AG20443 (cell line): ENCODE measurements at places on chromosomes 2 and 18.

DNA sequence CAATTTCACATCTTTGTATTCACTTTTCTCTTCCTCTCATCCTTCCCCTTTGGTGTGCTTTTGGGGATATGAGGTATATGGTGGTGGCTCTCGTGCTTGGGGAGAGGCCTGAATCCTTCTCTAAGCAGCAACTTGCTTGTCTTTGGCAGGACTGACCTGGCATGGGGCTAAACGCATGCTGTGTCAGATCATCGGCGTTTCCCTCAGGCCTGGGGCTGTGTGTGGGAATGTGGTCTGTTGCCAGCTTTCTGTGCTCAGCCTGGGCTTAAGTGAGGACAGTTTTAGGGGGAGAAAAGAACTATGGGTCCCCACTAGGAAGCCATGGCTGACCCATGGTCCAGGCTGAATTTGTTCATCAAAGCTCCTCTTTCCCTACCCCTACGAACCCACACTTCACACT is 60.7 kb downstream of the TET3 start:
- DNase-seq, result peak; percentile 53

DNA sequence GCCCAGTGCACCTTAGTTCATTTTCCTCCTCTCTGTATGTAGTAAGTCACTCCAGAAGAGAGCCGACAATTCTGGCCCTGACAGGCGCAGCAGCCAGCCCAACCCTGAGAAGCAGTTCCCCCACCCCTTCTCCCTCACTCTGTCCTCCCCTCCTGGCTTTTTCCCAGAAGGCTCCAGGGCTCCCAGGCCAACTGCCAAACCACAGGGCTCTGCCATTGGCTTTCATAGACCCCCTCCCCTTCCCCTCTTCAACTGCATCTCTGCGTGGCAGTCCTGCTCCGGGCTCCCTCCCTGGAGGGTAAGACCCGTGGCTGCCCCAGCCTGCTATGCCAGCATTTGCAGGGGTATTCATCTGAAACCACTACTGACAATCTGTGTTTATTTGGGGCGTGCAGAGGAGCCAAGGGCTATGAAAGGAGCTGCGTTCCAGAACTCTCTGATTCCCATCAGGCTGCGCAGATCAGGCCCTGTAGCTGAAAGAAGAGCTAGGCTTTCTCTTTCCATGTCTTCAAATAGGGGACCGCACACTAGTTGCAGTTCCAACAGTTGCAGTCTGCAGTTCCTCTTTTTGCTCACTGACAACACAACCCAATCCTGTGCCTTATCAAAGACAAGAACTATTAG is 388.6 kb upstream of the TNP1 start:
- no peak for DNase-seq

GRCh38 chr2:216859944-216860343 is at the start of gene TNP1:
Gene TNP1 (minus strand): TSS chr2:216860064. CDS start chr2:216860034, 30 bp downstream.
- DNase-seq, result no peak

DNA sequence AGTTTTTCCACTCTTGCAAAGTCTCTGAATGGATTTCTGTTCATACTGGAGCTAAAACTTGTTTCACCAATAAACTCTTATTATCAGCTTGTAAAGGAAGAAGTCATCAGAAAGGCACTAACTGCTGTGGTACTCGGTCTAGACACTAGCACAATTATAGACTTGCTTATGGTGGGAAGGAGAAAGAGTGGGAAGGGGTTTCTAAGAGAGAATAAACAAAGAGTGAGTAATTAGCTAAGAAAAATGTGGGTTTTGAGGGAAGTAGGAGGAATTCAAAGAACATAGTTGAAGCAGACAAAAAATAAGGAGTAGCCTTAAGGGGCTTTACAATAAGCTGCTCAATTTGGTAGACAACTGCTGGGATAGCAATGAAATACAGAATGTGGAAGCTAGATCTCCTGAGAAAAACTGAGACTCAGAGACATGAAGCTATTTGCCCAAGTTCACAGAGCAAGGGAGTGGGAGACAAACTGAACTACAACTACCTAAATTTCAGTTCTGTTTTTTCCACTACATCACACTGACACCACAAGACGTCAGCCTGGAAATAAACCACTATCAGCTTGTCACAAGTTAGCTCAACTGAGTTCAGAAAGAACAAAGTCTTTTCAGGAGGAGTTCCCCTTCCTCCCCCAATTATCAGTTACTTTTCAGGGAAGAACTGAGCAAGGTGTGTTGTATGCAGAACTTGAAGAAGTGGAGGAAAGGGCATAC is 59.7 kb downstream of the MAP4K3 start:
- DNase-seq, result no peak

DNA sequence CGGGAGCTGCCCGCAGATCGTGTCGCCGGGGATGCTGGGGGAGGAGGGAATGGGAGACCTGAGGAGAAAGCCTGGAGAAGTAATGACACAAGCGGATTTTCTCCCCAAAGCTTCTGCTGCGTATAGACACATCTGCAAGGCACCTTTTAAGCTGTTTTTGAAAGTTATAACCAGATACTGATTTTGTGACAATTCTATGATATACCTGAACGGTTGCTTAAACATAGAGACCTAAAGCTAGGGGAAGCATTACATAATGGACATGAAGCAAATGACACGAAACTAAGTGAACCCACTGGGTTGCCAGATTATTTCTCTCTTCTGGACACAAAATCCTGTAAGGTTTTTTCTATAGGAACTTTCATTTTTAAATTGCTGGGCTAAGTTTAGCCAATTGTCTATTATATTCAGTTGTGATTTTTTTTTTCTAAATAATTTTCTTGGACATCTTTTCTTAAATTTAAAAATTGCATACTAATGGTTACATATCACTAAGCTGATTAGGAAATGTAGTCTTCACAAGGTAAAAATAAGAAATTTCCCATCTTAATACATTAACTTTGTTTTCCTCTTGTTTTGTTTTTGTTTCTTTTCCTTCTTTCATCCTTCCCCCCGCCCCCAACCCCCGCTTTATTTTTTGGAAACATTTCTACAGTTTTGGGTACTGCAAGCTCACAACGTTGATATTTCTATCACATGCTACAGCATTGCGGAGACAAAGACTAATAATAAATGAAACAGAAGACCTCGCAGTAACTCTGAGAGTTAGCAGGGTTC is 1.3 kb downstream of the OSBPL6 start:
- DNase-seq, result no peak

DNA sequence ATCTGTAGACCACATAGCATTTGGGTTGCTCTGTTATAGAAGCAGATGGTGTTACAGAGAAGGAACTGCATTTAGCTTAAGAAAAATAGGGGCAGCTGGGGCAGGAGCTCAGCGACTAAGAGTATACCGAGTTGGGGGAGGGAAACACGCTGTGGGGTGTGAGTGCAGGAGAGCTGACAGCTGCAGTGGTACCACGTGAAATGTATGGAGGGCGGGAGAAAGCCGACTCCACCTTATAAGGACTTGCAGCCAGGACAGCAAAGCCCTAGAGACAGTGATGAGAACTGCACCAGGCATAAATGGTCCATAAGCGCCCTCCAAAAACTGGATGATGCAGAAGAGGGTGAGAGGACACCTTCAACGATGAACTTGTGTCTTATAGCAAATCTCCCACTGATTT is 237.6 kb downstream of the PRKCE start:
- no peak for DNase-seq

DNA sequence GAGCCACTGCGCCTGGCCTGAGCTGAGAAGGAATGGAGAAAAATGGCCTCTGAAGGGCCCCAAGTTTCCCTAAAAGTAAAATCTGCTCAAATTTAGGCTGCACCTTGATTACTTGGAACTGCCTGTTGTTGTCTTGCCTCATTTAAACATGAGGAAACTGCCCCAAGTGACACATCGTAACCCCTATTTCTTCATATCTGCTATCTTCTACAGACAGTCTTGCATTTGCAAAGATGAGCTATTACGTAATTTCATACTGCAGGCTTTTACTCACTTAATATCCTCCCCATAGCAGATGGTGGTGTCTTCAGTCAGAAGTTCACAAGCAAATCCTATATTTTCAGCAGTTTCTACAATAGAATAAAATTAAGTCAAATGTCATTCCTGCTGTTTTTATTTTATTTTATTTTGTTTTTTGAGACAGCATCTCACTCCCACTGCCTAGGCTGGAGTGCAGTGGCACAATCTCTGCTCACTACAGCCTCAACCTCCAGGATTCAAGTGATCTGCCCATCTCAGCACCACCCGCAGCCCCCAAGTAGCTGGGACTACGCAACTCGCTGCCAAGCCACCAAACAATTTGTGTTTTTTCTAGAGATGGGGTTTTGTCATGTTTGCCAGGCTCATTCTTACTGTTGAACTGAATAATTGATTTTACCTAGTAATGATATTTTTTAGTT is 45.3 kb upstream of the NARS1 start:
- peak; percentile 70 for DNase-seq

DNA sequence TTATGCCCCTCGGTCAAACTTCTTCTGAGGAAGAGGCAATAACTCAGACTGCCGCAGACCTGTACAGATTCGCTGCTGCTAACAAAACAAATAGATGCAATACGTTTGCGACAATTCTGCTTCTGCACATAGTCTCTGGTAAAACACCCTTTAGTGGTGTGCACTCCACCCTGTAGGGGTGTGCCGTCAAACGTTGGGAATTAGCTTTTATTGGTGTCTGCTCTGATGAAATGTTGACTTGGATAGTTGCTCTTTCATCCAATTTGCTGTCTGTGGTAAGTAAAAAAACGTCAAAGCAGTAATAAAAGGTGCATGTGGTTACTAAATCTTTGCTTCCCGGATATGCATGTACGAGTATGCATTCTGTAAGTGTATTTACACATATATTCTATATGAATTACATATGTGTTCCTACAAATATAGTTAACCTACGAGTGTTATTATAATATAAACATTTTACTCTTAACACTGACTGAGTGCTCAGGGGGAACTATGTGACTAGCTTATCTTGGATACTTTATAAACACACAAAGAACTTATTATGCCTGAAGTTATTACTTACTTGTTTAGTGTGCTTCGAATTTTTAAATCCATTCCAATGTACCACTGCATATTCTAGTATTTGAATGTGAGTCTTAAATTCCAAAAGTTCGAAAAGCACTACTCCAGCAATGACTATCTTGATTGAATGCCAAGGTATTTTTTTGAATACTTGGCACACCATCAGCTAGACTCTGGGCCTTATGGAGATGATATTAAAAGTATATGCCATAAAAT is 610.2 kb downstream of the ZEB2 start:
- DNase-seq, result no peak

GRCh38 chr18:44781886-44782285 is 101.2 kb downstream of the SETBP1 start:
- DNase-seq, result peak; percentile 82

GRCh38 chr2:147847746-147848391 is 3.0 kb downstream of the ACVR2A start:
- no peak for DNase-seq

DNA sequence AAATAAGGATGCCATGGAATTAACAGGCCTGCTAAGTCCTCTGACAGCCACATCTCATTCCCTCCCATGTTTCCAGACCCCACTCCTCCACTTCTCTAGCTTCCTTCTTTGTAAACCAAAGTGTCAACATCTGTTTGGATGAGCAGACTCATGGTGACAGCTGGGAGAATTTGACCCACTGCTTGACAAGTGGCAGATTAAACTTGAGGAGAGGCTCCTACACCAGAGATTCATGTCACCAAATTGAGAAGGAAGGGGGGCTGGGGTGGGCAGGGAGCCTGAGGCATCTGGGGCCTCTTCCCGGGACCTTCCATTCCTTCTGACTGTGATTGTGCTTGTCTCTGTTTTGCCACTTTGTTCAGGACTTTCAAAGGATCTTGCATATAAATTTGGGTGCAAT is 41.0 kb upstream of the IGFBP5 start:
- no peak for DNase-seq

- no peak for DNase-seq
Measured at GRCh38 chr18:49730951-49731391, 82.4 kb downstream of the ACAA2 start.

DNA sequence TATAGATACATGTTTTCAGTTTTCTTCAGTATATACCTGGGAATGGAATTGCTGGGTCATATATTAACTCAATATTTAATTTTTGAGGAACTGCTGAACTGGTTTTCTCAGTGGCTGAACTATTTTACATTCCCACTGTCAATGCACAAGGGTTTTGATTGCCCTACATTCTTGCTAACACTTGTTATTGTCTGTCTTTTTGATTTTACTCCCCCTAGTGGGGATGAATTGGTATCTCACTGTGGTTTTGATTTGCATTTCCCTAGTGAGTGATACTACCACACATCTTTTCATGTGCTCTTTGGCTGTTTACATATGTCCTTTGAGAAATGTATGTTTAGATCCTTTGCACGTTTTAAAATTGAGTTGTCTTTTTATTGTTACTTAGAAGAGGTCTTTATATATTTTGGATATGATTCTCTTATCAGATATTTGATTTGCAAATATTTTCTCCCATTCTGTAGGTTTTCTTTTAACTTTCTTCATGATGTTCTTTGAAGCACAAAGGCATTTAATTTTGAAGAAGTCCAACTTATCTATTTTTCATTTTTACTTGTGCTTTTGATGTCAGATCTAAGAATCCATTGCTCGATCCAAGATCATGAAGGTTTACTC is 36.2 kb downstream of the ASB1 start:
- peak; percentile 61 for DNase-seq

DNA sequence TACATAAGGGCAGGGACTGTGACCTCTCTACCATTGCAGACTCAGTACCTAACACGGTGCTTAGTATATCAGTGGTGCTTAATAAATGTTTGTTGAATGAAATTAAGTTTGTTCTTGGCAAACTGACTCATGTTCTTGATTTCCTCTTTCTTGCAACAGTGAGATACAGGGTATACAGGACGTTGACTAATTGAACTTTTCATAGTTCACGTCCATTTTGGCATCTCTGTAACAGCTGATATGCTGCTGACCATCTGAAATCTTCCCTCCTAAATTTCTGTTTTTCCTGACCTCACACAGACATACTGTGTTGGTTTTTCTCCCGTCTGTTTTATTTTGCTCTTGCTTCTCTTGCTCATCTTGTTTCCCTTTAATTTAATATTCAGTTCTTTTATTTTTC is 44.2 kb downstream of the LHCGR start:
- no peak for DNase-seq
